Erythroblast (primary cell): ENCODE measurements at places on chromosomes 4 and X.

DNA sequence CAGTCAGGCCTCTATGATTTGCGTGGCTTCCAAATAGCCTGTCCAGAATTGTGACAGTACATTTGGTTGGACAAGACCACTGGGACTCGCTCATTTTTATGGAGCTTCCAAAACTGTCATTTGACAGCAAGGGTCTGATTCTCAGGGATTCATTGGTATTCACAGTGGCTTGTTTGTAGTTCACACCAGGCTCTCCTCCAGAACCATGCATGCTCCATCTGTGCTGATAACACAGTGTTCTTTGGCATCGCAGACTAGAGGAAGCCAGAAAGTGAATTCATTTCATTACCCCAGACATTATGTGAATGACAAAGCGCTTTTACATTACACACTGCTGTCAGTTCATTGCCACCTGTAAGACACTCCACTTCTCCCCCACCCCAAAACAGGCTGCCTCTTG lies 208.3 kb downstream of the ARHGAP10 start:
- peak; percentile 5 for DNase-seq

DNA sequence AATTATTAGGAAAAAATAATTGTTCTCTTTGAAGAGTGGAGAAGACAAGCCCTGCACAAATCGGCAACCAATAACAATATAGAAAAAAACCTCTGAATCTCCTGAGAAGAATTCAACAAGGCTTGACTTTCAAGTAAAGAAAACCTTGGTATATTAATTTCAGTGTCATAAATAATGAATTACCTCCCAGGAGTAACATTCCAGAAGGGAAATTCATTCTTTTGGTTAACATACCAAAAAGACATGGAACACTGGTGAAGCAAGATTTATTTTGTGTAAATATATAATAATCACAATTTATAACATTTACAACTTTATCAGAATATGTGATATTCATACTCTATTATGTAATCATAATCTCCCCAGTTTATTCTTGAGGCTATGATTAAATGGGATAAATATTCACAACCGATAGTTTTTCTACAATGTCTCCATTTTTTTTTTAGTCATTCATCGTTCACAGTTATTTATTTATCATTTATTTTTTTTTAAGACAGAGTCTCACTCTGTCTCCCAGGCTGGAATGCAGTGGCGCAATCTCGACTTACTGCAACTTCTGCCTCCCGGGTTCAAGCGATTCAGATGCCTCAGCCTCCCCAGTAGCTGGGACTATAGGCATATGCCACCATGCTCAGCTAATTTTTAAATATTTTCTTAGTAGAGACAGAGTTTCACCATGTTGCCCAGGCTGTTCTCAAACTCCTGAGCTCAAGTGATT lies 53.0 kb upstream of the RPS6KA6 start:
- no peak for DNase-seq

DNA sequence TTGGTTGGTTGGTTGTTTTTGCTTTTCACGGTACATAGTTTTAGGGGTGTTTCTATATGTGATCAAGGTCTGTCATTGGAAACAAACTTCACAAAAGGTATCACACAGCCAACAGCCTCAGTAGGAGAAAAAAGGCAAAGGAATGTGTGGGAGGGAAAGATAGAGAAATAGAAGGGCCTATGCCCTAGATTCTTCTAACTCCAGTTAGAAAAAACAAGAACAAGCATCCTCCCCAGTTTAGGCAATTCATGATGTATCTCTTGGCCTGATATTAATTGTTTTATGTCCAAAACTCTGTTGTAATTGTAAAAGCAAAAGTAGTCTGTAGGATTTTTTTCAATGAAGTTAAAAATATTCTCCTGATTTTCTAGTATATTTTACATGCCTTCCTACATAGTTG lies 192.4 kb upstream of the EDNRA start:
- DNase-seq = no peak

DNA sequence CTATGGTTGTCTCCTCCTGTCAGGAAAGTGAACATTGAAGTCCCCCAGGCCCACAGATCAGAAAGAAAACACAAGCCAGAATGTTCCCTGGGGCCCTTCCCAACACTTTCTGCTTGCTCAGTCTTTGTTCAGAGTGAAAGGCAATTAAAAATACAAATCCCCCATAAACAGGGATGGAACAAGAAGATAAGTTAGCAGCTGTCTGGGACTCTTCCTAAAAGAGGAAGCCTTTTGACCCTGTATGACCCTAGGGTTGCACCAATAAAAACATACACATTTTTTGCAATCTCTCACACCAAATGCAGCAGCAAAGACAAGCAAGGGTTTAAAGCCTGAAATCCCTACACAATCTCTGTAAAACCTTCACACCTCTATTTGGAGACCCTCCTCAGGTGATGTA lies 22.6 kb downstream of the IRF2 start:
- peak; percentile 39 for DNase-seq

DNA sequence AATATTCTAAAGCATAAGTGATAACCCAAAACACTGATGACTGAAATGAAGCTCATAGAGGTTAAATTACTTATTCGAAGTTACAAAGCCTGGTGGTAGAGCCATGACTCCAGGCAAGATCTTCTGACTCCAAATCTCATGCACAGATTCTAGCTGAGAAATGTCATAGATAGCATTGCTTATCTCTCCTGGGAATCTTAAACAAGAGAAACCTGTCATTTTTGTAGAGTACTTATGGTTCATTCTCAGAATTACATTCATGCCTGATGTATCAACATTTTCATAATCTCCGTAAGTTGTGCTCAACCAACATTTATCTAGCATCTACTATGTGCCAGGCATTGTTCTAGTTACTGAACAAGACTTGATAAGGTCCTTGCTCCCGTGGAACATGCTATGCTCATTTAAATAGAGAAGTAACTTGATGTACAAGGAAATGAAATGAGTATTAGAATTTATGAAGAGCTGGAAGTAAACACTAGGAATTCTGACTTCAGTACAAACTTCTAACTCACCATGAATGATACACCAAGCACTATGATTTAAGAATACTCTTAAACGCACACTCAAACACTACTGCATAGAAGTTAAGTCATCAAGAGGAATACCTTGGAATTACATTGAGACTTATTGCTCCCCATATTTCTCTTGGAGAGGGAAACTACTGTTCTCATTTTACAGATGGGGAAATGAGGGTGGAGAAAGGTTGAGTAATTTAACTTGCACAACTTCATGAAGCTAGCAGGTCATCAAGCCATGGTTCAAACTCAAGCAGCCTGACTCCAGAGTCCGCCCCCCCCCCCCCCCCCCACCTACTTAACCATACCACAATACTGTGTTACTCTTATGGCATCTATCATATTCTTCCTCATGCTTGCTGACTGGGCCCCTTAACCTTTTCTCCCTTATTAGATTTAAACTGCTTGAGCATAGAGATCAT lies 45.4 kb downstream of the MBNL3 start:
- peak; percentile 33 for DNase-seq

- no peak for DNase-seq
Observed at GRCh38 chr4:22531311-22532019, 15.6 kb upstream of the ADGRA3 start.

GRCh38 chrX:54048412-54048811 lies 4.1 kb upstream of the PHF8 start:
- DNase-seq = no peak

- DNase-seq = no peak
Observed at GRCh38 chr4:177740563-177740962, 298.3 kb upstream of the AGA start.

DNA sequence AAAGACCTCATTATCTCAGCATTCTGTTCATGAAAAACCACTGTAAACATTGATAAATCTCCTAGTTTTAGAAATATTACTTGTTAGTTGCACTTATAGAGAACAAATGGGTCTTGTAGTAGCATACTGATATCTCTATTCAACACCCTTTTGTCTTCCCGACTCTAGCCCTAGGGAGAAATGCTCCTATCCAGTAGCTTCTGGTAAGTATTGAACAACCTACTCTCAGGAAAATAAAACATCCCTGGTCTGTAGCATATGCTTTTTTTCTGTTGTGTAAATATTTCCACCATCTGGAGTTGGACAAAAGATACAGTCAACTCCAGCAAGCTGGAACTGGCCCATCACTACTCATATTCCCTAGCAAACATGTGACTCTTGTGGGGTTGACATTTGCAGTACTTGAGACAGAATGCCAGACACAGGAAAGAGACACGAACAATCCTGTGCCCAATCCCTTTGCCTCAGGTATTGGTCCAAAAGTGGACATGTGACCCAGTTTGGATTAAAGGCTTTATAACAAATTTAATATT lies 188.2 kb downstream of the GC start:
- no peak for DNase-seq

- no peak for DNase-seq
Observed at GRCh38 chr4:141933978-141934377, 297.6 kb downstream of the IL15 start.

DNA sequence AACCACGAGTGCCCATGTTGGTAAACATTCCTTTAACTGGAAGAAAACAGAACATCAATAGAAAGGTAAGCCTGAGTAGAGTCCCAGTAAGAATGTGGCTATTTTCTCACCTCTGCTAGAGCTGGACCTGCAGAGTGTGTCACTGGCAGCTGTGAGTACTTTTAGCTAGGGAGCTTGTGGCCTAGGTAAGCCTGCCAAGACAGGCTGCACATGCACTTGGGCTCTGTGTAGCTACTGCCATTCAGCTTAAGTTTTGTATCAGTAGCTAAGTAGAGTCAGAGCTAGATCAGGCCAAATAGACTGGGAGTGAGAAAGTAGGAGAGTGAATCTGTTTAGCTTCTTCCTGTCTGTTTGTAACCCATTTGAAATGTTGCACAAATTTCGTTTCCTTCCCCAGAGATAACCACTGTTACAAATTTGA lies 35.3 kb downstream of the RBPJ start:
- DNase-seq = no peak

DNA sequence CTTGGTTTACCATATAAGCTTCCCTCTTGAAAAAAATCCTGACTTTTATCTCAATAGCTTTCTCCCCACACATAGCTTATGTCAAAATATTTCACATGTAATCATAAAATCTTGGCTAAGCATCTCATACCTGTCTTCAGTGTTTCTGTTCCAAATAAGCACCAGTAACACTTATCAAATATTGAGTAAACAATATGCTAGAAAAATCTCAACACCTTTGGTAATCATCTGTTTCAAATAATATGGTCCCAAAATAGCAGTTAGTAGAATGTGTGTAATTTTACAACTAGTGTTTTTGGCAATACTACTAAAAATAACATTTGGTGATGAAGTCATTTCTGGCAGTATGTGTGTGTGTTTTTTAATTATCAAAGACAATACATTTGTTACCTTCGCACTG lies 2138.2 kb downstream of the PCDH7 start:
- DNase-seq = no peak
